ENCODE measurements at places on chromosomes 4 and X.

DNA sequence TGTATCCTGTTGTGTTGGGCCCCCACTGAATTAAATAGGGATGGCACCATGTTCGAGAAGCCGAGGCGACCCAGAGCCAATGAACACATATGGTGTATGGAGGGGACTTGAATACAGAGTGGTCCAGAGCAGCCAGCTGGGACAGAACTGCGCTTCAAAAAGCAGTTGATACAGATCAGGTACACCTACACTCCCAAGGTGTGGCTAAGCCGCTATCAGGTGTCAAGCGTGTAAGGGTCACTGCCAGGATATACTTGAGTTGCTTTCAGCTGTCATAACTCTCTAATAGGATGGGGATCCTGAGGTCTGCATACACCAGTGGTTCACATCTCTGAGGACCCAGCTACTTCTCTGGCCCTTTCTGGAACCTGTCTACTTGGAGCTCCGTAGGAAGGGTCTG lies 3.2 kb upstream of the WDR1 start:
- DNase-seq = no peak

GRCh38 chr4:32061916-32062315 lies 1341.7 kb downstream of the PCDH7 start:
- DNase-seq = no peak

DNA sequence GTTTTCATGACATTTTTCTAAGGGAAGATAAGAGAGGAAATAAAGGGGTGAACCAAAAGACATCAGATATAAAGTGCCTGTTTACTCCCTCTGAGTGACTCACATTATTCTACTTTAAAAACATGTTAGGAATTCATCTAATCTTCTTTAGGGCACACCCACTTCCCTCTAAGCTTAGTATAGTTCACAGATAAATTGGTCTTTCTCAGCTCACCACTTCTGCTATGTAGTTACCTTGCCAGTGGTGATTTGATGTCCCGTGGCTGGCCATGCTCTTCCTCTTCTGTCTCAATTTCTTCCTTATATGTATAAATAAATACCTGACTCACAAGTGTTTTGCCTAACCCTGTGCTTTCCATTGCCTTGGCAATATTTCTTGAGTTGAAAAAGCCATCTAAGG lies 96.8 kb downstream of the PDLIM5 start:
- no peak for DNase-seq

DNA sequence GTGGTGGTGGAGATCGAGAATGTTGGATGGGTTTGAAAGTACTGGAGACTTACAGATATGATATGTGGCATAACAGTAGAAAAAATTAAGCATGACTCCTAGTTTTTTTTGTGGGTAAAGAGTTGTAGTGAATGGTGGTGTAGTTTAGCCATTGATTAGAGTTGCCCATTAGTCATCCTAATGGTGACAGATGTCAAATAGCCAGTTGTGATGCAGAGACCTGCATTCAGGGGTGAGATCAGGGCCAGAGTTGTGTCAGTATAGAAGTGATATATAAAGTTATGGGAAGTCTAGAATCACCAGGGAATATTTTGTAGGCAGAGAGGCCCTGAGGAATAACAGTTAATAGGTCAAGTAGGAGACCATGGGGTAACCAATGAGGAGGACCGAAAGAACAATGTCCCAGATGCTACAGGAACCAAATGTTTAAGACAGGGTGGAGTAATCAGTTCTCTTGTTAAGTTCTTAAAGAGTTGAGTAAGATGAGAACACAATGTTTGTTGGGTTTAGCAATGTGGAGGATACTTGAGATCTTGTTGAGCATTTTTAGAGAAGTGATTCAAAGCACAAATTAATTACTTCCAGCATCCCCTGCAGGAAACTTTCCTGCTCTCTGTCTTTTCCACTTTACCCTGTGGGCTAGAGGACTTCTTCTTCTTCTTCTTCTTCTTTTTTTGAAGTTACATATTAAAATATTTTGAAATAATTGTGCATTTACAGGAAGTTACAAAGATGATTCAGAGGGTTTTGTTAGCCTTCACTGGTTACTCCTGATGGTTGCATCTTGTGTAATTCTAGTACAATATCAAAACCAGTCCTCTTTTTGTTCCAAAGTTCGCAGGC lies 13.3 kb downstream of the SGMS2 start:
- DNase-seq = no peak

DNA sequence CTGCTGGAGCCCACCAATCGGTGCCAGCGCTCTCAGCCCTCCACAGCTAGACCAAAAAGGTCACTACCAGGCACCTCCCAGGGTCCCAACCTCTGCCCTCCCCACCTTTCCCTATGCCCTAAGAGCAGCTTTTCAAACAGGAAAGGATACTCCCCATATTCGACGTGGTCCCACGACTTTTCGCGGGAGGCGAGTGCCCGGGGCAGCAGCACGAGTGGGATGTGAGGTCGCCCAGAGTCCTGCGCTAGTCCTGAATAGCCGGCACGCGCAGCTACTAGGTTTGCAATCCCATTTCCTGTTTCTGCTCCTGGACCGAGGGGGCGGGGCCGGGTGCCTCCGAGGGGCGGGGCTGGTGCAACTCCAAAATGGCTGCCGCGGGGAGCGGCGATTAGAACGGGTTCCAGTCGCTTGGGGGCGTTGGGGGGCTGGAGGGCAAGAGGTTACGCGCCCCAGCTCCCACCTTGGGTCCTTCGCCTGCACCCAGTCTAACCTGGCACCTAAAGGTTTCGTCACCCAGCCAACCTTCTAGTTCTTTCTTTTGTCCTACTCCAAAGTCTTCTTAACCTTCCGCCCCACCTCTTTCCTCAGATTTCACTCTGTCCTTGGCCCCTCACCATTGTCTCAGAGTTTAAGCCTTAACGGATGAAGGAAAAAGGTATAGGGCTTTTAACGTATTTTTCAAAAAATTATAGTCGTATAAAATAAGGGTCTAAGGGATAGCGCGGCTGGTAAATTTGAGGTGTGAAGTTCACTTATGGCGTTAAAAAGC lies 85.0 kb upstream of the TENT5D start:
- DNase-seq = no peak

GRCh38 chrX:107599450-107599861 lies 28.9 kb upstream of the PRPS1 start:
- no peak for DNase-seq

- no peak for DNase-seq
Measured at GRCh38 chrX:28472926-28473325, 114.3 kb upstream of the IL1RAPL1 start.

- no peak for DNase-seq
Measured at GRCh38 chr4:164116286-164116685, 621.8 kb downstream of the TMA16 start.

DNA sequence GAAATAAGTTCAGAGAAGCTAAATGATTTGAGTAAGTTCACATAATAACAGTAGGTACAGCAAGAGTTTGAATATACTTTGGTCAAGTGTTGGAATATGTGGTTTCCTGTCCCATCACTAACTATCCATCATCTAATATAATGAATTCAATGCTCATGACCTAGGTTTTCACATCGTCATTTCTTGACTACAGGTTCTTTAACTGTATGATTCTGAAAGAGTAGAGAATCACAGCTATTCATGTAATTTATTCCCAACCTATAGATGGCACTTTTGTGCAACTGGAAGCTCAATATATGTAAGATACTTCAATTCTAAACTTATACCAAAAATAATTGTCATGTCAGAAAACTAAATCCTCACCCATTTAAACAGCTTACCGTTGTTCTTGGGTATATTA lies 53.1 kb downstream of the TIGD2 start:
- DNase-seq = no peak
